GOT3 (cell line): ENCODE measurements at places on chromosomes 12 and 14.

GRCh38 chr14:74794947-74795346 is 31.8 kb downstream of the YLPM1 start:
- DNase-seq = no peak

GRCh38 chr14:89012282-89013097 is 188.0 kb downstream of the TTC8 start:
- DNase-seq = no peak

- DNase-seq = no peak
Measured at GRCh38 chr12:11106288-11106687, 14.2 kb upstream of the TAS2R43 start.

GRCh38 chr12:125303337-125303736 is 238.1 kb downstream of the AACS start:
- no peak for DNase-seq

DNA sequence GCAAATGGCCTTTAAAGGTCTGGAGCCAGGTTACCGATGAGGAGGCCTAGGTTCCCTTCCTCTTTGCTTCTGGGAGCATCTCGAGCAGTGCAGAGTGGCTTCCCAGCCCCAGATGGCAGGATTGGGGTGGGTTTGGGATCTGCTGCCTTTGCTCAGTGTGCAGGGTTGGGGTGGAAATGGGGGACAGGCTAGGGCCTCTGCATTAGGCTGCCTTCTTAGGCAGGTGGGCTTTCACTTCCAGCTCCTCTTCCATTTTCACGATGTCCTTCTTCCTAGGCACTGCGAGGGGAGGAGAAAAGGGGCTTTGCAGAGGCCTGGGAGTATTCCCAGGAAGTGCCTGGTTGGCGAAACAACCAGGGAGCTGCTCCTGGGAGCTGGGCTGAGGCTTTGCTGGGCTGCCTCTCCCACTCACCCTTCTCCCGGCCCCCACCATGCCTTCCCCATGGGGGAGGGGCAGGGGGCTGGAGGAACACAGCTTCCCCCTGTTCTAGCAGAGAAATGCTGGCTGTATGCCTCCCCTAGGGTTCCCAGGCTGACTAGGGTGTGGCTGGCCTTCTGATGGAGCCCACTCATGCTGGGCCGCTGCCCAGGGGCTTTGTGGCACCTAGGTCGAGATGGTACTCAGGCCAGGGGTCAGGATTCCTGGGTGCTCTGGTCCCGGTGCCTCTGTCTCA is 2.4 kb downstream of the NR4A1 start:
- no peak for DNase-seq

GRCh38 chr12:24630446-24630845 is 318.5 kb downstream of the BCAT1 start:
- DNase-seq = no peak

DNA sequence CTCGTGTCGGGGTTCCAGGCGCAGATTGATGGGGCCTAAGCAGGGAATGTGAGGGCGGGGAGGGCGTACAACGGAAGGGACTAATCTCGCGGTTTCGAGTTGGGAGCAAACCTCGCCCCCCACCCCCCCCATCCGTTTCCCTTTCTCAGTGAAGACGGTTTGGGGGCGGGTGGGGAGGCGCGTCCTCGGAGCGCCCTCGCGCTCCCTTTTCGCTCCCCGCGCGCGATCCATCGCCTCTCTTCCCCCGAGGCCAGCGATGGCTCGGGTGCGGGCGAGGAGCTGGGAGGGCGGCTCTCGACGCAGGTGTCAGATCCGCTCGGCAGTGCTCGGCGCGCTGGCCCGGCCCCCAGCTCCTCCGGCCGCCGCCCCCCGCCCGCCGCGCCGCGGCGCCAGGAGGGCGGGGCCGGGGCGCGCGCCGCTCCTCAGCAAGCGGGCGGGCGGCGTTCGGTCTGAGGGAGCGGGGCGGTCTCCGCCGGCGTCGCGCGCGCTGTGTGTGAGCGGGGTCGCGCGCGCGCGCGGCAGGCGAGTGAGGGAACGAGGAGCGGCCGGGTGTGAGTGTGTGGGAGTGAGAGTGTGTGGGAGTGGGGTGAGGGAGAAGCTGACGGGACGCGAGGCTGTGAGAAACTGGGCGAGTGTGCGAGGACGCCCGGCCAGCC is at the start of gene RIMKLB:
Gene RIMKLB, plus strand, starts transcription at position 516 of the 656 bp plus-strand sequence. CDS start 15,876 bp downstream, outside the sequence.
- peak; percentile 36 for DNase-seq

DNA sequence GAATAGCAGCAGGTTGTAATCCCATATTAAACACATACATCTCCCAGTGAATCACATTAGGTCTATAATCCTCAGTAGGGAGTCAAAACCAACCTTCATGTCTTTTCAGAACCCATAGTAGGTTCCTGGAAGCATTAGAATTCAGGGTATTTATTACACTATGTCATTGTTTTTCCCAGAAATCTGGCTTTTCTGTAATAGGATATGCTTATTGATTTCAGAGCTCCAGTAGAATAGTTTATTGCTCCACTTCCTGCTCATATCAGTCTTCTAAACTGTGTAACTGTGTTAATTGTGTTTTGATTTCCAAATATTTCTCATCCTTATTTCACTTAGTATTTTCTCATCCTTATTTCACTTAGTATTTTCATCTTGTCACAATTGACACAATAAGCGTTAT is 268.0 kb downstream of the CCDC59 start:
- no peak for DNase-seq

DNA sequence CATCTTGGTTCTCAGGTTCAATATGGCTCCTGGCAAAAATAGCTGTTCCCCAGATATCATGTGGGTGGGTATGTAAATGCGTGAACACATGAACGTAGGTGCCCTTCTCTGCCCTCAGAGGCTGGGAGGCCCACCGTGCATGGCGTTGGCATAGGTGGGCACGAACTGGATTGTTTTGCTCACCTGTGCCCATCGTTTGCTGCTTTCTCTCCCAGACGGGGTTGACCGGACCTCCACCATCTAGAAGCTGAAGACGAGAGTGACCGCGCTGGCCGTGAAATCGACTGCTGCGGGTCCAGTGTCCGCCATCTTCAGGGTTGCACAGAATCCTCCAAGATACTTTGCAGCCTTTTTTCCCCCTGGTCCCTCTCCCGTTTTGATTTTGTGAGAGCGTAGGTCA is 113.9 kb downstream of the GCH1 start:
- DNase-seq = no peak

- DNase-seq = no peak
Measured at GRCh38 chr14:22699801-22700564, 55.8 kb upstream of the OR6J1 start.

DNA sequence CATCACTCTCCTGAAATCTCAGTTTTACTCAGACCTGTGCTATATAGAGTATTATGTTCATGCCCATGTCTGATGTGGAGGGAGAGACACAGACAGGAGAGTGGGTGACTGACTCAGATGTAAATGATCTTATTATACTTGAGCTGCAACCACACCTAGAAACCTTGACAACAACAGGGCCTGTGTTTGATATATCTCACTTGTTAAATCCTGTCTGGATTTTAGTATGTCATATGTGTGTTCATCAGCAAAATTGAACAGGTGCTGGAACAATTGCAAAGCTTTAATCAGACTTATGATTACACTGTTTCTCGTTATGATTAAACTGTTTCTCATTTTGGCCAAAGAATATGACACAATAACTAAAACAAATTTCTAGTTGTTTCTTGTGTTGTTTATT is 37.7 kb downstream of the DIP2B start:
- no peak for DNase-seq

GRCh38 chr12:92183575-92183974 is 37.9 kb upstream of the BTG1 start:
- no peak for DNase-seq

DNA sequence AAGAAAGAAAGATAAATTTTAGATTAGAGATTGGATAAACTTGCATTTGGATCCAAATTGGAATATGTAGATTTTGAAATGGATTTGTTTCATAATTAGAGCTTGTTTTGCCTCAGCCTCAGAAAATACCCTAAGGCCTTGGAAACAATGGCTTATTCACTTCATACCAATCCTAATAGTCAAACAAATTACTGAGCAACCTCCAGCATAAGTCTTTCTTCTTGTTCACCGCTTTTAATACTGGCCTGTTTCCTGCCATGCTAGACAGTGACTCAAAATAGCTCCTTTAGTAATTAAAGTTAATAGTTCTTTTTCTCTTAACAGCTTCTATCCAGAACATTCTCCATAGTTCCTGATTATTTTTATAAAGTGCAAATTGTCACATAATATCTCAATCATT is 110.9 kb upstream of the DNM1L start:
- DNase-seq = no peak

DNA sequence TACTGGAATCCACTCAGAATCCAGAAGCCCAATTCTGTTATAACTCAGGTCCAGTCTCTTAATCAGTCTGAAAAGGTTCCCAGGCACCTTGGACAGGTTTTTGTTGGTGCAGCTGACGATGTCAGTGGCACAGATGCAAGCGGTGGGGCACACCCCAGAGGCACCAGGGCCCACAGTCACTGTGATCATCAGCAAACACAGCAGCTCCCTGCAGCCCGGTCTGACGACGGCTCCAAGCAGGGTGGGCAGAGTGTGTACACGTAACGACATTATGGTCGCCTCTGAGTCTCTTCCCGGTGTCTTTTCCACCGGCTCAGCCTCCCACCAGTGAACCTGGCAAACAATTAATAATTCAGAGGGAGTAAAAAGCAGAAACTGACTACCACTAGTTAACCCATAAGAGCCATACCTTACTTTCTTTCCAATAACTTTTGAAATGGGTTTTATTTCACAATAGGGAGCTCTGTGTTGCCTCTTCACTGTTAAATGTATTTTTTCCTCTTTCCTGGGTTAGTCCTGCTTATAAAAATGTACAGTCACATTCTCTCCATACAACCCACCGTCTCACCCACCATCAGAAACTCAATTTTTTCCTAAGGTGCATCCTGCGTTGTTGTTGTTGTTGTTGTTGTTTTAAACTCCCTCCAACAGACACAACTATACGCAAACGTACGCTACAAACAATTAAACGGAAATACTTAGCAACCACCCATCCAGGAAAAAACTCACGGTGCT is 521 bp upstream of the PCED1B start:
- no peak for DNase-seq

DNA sequence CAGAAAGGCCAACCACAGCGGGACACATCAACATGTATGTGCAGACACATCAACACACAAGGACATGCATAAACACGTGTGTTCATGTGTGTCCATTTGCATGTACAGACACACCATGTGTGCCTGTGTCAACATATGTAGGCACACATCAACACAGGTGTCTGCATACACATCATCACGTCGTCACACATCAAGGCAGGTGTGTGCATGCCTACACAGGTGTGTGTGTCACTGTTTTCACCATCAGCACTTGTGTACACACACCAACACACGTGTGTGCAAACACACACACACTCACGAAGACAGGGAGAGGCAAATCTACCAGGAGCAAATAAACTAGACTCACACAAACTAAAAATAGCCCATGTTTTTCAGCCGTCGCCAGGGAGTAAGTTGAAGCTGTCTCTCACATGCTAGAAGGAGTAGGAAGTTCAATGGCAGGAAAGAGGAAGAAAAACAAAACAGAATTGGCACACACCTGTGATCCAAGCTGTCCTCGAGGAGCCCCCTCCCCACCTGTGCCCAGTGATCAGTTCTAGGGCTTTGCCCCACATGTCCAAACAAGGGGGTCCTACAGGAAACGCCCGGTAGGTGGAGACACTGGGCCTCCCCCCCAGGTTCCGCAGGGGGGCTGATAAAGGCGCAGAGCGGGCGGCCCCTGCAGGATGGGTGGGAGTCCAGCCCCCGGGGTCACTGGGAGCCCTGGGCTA is 7.4 kb downstream of the SCARB1 start:
- no peak for DNase-seq

- no peak for DNase-seq
Measured at GRCh38 chr14:42224053-42224888, 617.6 kb downstream of the LRFN5 start.

DNA sequence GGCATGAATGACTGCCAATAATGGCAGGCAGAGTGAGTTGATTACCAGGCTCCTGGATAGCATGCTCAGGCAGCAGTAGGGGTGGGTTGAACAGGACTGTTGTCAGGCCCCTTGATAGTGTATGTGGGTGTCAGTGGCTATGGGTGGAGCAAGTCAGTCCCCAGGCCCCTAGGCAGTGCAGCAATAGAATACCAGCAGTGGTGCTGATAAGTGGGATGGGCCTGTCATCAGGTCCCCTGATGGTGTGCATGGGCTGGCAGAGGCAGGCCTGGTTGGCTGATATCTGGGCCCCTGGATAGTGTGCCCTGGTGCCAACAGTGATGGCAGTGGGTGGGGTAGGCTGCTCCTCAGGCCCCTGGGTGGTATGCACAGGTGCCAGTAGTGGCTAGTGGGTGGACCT is 32.4 kb downstream of the SMCO2 start:
- DNase-seq = no peak

- DNase-seq = no peak
Measured at GRCh38 chr14:49056021-49056420, 530.2 kb downstream of the RPS29 start.

DNA sequence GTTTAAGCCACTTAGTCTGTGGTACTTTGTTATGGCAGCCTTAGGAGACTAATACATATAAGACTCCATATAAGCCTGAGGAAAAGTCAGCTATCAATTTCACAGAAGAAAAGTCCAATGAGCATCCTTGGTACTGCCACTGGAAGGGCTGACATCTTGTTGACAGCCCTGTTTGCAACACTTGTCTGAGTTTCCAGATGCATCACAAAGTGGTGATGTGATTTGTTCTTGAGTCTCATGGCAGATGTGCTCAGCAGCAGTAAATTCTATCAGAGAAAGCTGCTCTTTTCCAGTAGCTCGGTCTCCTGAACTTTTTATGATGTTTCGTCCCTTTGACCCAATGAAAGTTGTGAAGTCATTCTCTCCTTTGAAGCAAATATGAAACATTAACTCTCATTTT is 54.3 kb downstream of the STON2 start:
- DNase-seq = no peak

GRCh38 chr12:120301962-120302815 is at the start of gene SIRT4:
Gene SIRT4 (plus strand): TSS chr12:120302321. CDS start chr12:120303562, 1,241 bp downstream.
- DNase-seq = peak; percentile 49

DNA sequence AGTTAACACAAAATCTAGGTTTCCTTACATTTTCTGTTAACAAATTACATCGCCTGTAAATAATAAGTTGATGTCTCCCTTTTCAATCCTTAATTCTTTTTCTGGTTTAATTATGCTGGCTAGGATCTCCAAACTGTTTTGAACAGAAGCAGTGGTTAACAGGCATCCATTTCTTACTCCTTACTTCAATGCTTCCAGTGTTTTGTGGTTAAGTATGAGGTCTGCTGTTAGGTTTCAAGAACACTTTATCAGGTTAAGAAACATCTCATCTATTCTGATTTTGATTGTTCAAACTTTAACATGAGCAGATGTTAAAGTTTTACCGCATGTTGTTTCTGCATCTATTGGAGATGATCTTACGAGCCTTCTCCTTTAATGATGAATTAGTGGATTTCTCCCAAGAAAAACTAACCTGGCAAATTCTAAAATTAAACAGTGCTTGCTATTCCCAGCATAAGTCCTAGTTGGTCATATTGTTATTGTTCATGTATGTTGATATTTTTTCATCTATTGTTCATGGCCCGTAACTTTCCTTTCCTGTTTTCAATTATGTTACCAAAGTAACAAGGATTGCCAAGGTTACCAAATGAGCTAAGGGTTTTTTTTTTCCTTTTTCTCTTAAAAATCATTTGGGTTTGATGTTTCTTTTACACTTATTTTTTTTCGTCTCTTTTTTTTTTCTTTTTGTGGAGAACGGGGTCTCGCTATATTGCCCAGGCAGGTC is 33.4 kb downstream of the POLE start:
- DNase-seq = no peak
